ENCODE measurements at places on chromosomes 12 and 14.

GRCh38 chr12:131041968-131042833 is 88.5 kb downstream of the ADGRD1 start:
- DNase-seq, result no peak

DNA sequence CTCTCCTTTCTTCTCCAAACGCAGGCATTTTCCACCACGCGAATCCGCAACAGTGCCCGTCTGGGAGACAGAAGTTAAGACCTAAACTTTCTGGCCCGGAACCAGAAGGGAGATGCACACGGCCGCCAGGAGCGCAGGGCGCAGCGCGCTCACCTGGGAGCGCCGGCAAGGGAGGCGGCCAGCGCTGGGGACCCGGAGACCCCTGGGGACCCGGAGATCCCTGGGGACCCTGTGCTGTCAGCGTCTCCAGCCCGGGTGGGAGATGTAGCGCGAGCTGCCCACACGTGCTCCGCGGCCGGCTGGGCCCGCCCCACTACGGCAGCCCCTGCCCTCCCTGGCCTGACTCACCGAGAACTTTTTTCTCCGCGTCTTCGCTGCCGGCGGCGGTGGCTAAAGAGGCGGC is 620 bp downstream of the YBX3 start:
- DNase-seq, result peak; percentile 62

DNA sequence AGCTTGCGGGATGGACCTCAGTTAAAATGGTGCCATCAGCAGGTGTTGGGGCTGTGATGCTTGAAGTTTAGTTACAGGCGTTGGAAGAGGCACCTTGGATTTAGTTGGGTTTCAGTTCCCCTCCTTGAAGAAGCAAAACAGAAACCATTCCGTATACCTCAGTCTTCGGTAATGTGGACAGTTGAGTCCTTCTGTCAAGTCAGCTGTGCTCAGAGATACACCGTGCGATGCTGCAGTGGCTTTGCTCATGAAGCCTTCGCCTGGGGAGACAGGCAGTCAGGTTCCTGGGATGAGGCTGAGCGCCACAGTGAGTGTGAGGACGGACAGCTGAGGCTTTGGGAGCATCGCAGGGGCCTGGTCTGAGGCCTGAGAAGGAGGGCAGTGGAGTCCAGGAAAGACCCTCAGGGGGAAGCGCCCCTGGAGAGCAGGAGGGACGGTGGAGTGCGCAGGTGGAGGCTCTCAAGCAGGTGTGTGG is 7.4 kb downstream of the RAN start:
- DNase-seq, result peak; percentile 83

DNA sequence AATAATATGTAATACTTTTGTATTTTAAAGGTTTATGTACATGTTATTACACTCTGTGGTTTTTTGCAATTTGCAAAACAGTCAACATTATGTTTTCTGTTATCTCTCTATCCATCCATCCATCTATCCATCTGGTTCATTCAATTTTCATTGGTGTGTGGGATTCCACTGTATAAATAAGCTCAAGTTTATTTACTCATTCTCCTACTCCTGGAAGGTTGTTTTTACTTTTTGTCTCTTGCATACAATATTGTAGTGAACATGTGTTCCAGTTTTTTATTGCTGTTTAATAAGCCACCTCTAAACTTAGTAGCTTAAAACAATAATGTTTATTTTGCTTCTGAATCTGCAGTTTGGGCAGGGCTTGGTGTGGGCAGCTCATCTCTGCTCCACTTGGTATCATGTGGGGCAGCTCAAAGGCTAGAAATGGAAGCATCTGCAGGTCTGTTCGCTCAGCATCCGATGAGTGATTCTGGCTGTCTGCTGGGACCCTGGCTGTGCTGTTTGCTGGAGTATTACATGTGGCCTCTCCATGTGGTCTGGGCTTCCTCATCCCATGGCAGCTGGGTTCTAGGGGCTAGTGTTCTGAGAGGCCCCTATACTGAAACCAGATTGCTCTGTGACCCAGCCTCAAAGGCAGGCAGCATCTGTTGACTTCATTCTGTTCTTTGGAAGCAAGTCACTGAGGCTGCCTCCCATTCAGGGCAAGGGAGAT is 98.8 kb downstream of the SLC25A47 start:
- no peak for DNase-seq

DNA sequence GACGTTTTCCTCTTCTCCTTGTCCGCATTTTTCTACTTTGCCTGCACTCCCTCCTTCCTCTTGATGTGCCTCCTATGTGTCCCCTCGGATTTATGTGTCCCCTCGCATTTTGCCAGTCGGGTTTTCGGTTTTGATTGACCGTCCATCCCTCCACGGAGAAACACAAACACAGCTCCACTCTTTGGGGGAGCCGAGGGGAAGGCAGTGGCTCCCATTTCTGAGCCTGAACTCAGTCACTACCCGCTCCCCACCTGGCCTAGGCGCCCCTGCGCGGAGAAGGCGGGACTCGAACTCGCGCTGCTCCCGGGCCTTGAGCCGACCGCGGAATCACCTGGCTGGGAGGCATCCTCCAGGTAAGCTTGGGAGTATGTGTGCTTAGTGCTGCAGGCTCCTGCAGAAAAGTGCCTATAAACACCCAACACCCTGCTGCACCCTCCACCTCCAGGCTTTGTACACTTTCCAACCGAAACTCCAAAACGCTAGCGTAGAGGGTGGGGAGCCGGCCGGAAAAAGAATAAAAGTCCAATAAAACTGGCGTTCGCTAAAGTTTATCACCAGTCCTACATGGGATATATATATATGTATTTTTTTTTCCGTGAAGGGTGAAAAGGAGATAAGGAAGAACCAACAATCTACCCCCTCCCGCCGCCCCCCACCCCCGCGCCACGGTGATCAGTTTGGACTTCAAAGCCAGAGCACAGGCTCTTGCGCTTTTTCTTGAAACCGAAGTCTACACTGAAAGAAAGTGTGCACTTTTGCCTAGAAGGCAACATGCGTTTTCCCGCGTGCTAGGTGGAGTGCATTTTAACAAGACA is 3.3 kb upstream of the CCND2 start:
- DNase-seq, result no peak

GRCh38 chr12:44837114-44837755 is 38.9 kb downstream of the NELL2 start:
- DNase-seq, result no peak

GRCh38 chr12:92989715-92990484 is 60.8 kb upstream of the EEA1 start:
- DNase-seq, result peak; percentile 36

GRCh38 chr12:59499774-59500173 is 96.1 kb upstream of the SLC16A7 start:
- DNase-seq, result peak; percentile 10

GRCh38 chr14:30440961-30441360 is 118.0 kb upstream of the G2E3 start:
- no peak for DNase-seq

DNA sequence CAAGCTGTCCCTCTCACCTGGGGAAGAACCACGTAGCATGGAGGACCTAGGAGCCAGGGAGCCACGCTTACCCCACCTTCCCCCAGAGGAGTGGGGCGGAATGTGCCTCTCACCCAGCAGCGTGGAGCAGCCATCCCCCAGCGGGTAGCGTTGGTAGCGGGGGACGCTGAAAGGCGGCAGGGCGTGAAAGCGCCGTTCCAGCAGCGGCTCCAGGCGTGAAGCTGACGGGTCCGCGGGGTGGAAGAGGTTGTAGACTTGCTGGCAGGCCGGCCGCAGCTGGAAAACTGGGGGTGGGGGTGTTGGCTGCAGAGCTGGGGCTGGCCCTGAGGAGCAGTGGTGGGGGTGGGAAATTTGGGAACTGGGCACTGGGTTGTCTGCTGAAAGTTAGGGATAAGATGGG is 11.9 kb downstream of the ARL6IP4 start:
- no peak for DNase-seq

- no peak for DNase-seq
Measured at GRCh38 chr12:121823727-121824115, 19.9 kb downstream of the SETD1B start.

DNA sequence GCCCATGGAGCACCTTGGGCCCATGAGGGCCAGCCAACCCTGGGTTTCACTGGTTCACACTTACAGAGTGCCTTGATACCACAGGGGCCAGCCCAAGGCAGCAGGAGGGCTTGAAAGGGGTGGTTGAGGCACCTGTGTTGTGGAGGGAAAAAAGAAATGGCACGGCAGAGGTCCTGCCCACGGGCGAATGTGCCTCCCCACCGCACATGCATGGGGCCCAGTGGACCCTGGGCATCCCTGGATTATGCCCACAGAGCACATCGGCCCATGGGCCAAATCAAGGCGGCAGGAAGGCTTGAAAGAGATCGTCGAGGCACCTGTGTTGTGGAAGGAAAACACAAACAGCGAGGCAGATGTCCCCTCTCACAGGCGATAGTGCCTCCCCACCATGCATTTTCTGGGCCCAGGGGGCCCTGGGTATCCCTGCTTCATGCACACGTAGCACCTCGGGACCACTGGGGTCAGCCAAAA is 378.1 kb downstream of the ALG10 start:
- peak; percentile 4 for DNase-seq

DNA sequence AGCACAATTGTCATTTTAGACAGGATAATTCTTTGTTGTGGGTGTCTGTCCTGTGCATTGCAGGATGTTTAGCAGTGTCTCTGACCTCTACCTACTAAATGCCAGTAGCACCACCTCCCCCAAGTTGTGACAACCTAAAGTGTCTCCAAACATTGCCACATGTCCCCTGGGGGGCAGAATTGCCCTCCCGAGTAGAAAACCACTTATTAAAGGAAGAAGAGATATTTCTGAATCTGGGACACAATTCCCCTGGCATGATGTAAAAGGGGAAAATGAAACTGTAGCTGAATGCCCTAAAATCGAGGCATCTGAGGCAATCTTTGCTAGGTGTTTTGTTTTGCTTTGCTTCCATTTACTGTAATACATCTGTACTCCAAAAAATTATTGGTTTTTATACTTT is 116.8 kb upstream of the NAP1L1 start:
- no peak for DNase-seq

DNA sequence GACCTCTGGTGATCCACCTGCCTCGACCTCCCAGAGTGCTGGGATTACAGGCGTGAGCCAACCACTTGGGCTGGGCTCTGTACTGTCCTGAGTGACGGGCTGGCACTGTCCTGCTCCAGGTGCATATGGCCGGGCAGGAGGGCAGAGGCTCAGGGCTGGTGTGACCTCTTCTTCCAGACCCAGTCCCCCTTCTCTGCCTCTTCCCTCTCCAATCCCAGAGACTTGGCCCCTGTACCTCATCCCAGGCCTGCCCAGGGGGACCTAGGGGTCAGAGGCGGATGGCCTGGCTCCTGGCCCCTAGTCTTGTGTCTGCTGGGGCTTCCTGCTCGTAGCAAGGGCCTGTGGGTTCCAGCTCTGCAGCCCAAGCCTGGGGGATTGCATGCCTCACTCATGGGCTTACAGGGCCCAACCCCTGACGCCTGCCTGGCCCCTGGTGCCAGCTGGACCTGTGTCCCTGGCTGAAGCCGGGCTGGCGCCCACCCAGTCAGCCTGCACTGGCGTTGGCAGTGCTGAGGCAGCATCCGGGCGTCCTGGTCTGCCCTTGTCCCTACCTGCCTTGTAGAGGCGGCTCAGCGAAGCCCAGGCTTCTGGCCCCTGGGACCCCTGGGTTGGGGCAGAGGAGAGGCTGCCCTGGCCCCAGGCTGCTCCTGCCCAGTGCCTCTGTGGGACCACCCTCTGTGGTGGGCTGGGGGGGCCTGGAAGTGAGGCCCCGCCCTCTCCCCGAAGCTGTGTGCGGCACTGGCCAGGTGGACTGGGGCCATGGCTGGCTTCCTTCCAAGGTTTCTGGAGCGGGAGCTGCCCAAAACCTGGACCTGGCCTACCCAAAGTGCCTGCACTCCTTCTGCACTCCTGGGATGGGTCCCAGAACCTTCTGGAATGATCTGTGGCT is 4.3 kb downstream of the TEDC1 start:
- DNase-seq, result no peak

DNA sequence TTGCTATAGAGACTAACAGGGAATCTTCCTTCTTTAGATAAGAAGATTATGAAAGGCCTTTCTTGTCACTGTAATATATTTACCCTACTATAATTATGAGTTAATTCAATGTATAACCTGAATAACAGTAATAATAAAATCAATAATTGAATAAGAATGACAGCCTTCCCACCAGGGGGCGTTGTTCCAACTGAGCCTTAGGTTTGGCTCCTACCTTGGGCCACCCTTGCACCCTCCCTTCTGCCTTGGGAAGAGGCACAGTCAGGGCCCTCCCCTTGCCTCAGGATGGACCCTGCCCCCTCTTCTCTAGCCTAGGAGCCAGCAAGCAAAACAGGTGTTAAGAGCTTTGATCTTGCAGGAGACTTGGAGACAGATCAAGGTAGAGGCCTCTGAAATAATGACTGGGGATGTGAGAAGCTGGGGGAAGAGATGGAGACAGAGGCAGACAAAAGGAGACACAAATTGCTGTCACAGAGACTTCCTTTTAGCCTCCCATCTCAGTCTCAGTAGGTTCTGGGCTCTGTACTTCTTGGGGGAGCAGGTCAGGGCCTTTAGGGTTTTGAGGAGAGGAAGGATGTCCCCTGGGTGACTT is 40.1 kb upstream of the CISTR start:
- DNase-seq, result peak; percentile 19
